ENCODE measurements at places on chromosomes 7 and 10. TPM values are rescaled to one million over a fixed set of nuclear protein-coding genes. Genes with fewer than 3 reads are reported as not detected.

GRCh38 chr7:32171248-32171647 is 101.0 kb upstream of the PDE1C start:
- no peak for DNase-seq

Gene SPDYE8
- not detected for total RNA-seq

DNA sequence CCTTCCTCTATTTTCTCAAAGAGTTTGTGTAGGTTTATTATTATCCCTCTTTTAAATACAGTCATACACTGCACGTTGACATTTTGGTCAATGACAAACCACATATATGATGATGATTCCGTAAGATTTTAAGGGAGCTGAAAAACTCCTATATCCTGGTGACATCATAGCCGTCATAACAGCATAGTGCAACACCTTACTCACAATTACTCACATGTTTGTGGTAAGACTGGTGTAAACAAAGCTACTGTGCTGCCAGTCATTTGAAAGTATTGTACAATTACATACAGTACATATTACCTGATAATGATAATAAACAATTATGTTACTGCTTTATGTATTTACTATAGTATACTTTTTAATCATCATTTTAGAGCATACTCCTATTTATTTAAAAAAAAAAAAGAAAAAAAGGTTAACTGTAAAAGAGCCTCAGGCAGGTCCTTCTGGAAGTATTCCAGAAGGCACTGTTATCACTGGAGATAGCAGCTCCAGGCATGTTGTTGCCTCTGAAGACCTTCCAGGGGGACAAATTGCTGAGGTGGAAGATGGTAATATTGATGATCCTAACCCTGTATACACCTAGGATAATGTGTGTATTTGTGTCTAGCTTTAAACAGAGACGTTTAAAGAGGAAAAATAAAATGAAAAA is 123.3 kb upstream of the CDK1 start:
- no peak for DNase-seq

DNA sequence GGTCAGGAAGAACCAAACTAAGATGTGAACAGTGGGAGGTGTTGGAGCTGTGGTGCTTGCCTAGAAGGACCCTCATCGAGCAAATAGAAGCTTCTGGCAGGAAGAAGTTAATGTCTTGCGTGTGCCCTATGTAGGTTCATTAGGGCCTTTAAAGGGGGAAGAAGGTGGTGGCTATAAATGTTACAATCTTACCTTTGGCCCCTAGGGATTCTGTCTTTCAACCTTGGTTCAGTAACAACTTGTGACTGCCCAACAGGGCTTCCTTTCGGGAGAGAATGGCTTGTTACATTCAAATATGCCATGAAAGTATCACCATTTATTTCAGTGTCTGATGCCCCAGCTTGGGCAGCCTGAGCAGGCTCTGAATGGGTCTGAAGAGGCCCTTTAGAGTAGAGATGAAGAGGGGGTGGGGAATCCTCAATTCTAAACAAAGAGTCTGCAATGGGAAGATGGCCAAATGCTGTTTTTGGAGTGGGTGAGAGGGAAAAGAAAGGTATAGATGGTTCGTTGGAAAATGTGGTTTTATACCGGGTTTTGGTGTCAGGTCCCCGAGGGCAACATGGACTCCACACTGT is 108.0 kb downstream of the TCF7L2 start:
- no peak for DNase-seq

Gene PTN
- not detected for total RNA-seq
